ENCODE measurements at places on chromosomes 11 and 22.

- no peak for DNase-seq
Observed at GRCh38 chr22:46043816-46044620, 67.1 kb upstream of the WNT7B start.

- no peak for DNase-seq
Observed at GRCh38 chr11:126636911-126637794, 281.7 kb downstream of the ST3GAL4 start.

DNA sequence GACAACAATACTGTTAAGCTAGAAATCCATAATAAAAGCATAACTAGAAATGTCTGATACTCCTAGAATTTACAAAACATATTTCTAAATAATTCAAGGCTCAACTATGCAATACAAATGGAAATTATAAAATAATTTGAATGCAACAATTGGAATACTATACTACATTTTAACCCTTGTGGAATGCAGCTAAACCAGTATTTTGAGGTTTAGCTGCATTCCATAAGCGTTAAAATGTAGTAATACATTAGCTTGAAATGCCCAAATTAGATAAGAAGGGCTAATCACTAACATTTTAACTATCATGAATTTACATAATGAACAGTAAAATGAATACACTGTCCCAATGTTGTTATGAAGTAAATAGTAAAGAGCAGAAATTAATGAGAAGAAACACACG lies 617.2 kb upstream of the CHORDC1 start:
- DNase-seq, result no peak

DNA sequence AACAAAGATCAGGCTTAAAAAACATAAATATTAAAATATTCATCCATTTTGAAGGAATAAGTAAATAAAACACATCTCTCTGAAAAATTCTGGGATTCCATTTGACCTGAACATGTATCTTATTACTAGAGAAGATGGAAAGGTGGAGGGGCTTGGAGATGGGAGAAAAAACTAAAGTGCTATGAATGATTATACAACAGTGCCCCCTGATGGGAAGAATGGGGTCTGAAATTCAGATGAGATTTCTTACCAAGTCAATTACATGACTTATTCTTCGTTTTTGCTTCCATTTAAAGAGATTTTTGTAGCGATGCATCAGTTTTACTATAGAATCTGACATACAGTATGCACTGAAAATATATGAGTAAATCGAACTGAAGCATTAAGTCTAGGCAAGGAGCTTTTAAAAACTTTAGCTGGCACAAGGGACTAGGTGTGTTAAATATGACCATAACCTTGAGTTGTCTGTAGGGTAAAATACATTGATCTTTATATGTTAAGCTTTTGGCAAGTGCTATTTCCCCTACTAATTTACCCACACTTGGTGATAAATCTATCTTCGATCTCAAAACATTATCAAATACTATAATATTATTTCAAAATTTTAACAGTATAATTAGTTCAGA lies 718.8 kb downstream of the CNTN5 start:
- DNase-seq, result no peak

GRCh38 chr11:10878408-10879214 lies 20.8 kb upstream of the ZBED5 start:
- DNase-seq, result no peak

GRCh38 chr11:2128130-2128510 lies 11.1 kb downstream of the IGF2 start:
- DNase-seq, result no peak

- DNase-seq, result no peak
Observed at GRCh38 chr11:47992959-47993820, 12.8 kb downstream of the PTPRJ start.

DNA sequence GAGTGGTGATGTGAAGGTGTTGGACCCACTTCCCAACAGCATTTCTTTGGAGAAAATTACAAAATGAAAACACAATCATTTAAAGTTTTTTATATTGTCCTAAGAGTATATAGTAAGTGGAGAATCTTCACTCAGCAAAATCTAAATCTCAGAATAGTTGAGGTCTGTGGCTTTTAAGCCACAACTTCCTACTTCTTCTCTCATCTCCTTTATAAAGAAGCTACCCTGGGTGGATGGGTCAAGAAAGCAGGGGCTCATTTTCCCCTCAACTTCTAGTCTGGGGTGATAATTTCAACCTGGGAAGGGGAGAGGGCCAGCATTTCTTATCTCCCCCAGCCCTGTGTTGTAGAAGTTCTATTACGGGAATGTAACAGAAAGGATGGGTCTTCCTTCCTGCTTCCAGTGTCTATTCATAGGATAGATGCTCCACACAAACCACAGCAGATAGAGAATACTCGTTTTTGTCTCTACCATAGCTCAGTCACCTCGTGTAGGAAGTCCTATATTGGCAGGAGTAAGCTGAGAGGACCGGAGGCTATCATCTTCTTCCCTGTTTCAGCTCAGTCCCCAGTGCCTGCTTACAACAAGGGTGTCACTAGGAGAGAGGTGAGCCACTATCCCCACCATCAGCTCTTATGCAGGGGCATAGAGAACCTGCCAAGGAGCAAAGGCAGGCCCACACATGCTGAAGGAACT lies 341.5 kb downstream of the CASP12 start:
- DNase-seq, result no peak

- DNase-seq, result no peak
Observed at GRCh38 chr11:78535920-78536319, 38.7 kb downstream of the NARS2 start.

DNA sequence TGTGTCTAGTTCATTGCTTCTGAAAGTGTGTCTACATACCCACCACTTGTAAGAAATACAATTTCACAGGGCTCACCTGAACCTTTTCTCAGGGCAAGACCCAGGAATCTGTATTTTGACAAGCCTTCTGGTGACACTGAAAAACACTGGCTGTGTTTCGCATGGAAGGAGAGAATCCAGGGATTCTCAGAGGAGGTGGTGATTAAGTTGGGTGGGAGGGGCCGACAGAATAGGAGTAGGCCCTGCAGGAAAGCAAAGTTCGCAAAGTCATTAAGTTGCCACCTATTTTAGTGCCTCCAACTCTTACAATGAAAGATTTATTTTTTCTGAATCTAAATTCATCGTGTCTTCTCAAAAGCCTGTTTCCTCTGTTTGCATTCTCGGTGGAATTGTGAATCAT lies 186.8 kb downstream of the FAT3 start:
- no peak for DNase-seq

- DNase-seq, result no peak
Observed at GRCh38 chr11:2296913-2297622, 4.7 kb downstream of the C11orf21 start.

- DNase-seq, result no peak
Observed at GRCh38 chr11:37394236-37394870, 796.3 kb upstream of the RAG2 start.

DNA sequence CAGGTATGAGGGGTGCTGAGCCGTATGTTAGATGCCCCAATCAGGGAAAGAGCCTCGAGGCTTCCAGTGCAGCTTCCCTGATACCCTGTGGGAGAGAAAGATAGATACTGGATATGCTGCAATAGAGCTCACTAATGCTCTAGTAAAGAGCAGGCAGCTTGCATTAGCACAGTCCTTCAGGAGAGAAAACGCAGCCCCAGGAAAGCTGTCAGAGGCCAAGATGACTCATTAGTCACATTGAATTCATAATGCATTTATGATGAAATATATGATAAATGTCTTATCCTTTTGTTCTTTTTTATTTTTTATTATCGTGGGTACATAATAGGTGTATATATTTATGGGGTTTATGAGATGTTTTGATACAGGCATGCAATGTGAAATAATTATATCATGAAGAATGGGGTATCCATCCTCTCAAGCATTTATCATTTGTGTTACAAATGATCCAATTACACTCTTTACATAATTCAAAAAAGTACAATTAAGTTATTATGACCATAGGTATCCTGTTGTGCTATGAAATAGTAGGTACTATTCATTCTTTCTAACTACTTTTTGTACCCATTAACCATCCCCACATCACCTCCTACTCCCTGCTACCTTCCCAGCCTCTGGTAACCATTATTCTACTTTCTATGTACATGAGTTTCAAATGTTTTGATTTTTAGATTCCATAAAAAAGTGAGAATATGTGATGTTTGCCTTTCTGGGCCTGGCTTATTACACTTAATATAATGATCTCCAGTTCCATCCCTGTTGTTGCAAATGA lies 94.5 kb upstream of the TOP3B start:
- no peak for DNase-seq

- no peak for DNase-seq
Observed at GRCh38 chr11:71201936-71202597, 50.3 kb downstream of the SHANK2 start.

- DNase-seq, result no peak
Observed at GRCh38 chr11:123268156-123268555, 73.1 kb upstream of the CLMP start.

DNA sequence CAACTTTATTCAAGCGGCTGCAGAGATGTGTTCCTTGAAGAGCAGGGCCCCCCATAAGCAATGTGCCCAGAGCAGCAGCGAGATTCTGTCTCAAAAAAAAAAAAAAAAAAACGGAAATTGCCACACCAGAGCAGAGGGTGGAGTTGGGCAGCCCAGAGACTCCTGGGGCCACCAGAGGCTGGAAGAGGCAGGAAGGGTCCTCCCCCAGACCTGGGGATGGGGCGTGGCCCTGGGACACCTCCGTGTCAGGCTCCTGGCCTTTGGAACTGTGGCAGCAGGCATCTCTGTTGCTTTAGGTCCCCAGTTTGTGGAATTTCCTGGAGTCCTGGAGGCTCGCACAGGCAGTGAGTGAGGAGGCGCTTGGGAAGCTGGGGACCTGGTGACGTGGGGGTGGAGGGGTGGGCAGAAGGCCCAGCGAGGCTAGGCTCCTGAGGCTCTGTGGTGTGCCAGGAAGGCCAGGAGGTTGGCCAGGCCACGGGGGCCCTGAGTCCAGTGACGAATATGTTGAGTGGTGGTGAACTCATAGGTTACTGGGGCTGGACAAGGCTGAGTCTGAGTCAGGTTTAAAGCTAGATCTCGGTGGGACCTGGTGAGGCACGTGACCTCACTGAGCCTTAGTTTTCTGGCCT lies 735.6 kb downstream of the BRD1 start:
- no peak for DNase-seq

- no peak for DNase-seq
Observed at GRCh38 chr22:49588739-49589138, 238.9 kb downstream of the BRD1 start.

GRCh38 chr11:64711956-64712362 lies 11.0 kb downstream of the NRXN2 start:
- DNase-seq, result no peak

Measured in stimulated activated CD4-positive, alpha-beta T cell treated with anti-CD3 and anti-CD28 coated beads, Interleukin-4, amount 100 ng/mL, for 1 hour (primary cell).